ENCODE measurements at places on chromosomes 5 and 9.

DNA sequence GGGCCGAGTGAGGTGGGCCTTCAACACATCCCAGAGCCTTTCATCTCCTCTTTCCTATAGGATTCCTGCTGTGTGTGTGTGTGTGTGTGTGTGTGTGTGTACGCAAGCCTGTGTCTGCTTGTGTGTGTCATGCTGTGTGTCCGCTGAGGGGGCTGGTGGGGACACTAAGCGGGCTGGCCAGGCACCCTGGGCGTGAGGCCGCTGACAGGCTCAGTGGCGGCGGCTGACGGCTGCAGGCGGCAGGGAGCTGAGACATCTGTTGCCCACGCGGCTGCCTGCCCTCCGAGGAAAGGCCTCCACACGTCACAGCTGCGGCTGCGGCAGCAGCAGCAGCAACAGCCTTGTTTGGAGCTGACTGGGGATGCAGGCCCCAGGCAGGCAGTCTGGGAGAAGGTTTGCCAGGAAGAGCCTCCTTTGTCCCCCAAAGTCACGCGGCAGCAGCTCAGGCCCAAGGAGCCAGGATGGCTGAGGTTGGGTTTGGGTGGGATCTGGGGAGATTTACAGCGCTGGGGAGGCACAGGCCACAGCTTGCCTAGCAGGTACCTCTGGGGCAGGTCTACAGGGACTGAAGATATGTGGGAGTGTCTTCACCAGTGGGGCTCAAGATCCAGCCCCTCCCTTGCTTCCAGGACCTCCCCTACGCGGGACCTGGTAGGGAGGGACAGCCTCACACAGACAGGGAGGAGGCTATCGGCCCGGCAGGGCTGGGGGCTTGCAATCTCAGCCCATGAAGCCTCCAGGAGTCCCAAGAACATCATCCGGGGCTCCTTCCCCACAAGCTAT lies 1.8 kb downstream of the PDLIM4 start:
- DNase-seq: no peak

GRCh38 chr9:38081356-38082108 lies 12.5 kb upstream of the SHB start:
- no peak for DNase-seq

DNA sequence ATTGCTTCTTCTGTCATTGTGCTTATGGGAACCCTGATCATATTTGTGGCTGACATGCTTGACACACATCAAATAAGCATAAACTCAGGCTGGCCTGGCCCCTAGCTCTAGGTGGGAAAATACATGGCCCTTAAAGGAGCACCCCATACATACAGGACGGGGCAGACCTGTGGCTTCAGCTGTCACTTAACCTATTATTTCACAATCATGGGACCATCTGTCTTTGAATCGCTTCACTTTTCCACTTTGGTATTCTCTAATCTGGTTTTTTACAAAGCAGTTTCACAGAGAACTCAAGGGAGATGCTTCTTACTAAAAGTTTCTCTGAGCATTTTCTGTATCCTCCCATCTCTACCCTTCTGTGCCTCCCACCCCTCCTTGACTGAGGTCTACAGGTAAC lies 34.6 kb upstream of the LRRTM2 start:
- no peak for DNase-seq

GRCh38 chr9:98080326-98080725 lies 23.8 kb downstream of the NANS start:
- no peak for DNase-seq

DNA sequence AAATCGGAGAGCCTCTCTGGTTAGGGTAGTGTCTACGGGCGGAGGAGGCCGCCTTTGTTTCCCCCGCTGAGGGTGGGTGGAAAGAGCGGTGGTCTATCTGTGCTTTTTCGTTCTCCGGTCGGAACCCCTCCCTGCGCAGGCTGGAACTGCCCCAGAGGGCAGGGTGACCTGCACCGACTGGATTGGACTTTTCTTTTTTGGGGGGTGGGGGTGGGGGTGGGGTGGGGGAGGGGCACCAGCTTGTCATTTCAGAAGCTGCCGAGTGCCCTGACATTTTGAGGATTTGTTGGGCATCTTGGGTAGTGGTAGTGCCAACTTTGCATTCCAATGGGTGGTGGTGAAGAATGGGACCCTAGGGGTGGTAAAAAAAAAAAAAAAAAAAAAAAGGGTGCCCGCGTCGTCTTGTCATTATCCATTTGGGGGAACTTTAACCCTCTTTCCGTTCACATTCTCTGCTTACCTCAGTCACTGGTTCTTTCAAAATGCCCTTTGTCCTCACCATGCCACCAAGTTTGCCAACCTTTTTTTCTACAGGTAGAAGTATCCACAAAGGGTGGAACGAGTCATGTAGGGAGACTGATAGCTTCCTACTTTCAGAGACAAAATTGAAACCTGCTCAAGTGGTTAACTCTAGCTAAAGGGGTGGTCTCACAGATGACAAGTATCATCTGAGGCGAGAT lies 1.3 kb downstream of the UBE2R2 start:
- peak; percentile 14 for DNase-seq

DNA sequence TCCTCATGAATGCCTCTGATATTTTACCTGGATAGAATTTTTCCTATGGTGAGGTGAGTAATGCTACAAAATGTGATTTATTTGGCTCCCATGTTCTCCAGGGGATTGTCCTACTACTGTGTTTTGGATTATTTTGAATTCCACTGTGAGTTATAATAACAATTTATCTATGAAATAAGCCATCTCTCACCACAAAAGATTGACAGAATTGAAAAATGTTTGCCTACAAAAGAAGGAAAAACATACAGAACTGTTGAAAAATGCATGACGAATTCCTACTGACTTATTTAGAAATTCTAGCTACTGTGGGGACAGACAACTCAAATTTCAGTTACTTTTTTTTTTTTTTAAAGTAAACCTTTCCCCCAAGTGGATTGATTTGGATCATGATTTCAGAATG lies 463.7 kb upstream of the GRIN3A start:
- DNase-seq: no peak

- DNase-seq: no peak
Observed at GRCh38 chr9:99971410-99971809, 65.0 kb downstream of the STX17 start.

GRCh38 chr5:42749020-42749419 lies 7.6 kb upstream of the CCDC152 start:
- no peak for DNase-seq
